ENCODE measurements at places on chromosomes 1 and 21.

- DNase-seq = no peak
Observed at GRCh38 chr1:44223187-44223610, 9.9 kb downstream of the DMAP1 start.

GRCh38 chr1:112698366-112699310, 8.3 kb downstream of the RHOC start:
- no peak for DNase-seq

GRCh38 chr1:163561580-163562295, 240.0 kb downstream of the NUF2 start:
- DNase-seq = peak; percentile 38

DNA sequence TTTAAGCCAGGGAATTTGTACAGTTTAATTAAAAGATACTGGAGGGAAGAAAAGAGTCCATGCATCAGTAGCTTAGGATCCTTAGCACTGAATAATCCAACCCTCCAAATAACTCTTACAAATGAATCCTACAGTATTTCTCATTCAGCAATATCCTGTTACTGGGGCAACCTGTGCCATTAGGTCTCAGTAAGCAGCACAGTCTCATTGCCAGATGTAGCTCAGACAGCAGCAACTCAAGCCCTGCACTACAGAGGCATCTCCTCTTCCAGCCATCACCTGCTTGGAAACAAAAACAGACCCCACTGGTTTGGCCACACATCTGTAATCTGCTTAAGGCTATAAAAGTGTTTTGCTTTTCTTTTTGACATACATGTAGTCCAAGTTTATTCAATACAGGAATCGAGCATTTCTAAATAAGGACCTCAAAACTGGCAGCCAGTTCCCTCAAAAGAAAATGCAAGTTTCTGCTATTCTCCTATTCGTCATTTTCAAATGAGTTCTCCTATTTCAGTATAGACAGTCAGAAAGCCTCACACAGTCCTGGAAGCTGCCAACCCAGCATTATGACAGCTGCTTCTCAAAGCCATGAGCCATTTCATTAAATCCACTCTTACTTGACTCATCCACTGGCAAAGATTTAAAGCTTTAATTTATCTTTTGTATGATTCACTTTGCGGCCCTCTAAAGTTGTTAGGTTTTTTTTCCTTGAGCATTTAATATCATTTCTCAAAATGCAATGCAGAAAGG, 129.0 kb downstream of the APP start:
- peak; percentile 58 for DNase-seq

DNA sequence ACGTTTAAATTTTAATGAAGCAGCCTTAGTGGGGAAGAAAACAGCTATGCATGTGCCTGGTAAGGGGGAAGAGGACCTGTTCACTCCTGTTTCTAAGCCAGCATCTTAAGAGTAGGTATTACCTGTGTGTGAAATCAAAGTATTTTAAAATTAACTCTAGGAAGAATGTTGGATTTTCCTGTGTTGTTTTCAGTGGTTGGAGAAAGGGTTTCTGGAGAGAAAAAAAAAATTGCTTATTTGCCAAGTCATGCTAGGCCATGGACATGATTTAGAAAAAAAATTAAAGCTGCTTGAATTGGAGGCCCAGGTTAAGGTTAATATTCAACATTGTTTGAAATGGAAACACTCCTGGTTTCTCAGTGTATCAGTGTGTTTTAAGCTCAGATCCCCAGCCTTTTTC, 42.9 kb upstream of the DNAJC6 start:
- no peak for DNase-seq

DNA sequence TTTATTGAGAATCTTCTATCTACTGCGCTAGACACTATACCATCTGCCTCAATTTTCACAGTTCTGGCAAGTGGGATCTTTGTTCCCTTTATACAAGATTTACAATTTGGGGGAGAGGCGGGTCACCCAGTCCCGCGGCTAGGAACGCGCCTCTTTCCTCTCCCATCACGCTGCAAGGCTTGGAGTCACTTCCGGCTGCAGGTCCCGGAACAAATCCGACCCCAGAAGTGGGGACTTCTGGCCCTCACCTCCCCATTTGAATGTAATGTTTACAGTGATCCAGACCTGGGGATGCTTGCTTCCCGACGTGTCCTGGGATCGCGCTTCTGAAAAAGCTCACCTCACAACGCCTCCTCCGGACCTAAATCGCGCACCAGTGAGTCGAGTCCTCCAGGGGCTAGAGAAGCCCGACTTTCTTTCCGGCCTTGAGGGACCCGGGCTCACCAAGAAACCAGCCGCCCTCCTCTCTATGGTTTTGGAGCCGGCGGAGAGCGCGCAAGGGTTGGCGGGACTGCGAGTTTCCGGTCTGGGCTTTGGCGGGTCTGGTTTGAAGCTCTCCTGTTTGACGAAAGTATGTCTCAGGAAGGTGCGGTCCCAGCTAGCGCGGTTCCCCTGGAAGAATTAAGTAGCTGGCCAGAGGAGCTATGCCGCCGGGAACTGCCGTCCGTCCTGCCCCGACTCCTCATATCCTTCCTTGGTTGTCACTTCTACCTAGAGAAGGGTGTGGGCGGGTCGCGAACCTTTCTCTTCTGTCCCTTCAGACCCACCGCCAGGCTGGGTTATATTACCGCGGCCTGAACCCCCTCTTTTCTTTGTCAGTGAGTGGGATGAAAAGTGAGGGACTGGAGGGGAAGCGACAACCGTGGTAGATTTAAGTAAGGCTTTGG, at the start of gene METTL18:
Gene METTL18, minus strand, starts transcription at position 378 of the 887 bp plus-strand sequence. CDS start 1,212 bp downstream, outside the sequence.
- peak; percentile 97 for DNase-seq

DNA sequence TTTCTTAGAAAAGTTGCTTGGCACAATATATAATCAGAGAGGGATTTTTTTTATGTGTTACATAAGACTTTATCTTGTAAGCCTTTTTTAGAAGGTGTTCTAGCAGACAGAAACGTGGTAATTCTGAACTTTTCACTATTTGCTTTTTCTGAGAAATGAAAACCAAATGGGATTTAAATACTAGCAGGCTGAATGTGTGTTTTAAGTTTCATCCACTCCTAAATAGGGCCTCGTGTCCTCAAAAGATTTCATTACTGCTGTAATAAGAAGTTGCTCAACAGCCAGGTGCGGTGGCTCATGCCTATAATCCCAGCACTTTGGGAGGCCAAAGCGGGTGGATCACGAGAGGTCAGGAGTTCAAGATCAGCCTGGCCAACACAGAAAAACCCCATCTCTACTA, 44.7 kb upstream of the FMO2 start:
- DNase-seq = no peak

GRCh38 chr1:9426291-9426711, 113.0 kb upstream of the SLC25A33 start:
- DNase-seq = no peak

DNA sequence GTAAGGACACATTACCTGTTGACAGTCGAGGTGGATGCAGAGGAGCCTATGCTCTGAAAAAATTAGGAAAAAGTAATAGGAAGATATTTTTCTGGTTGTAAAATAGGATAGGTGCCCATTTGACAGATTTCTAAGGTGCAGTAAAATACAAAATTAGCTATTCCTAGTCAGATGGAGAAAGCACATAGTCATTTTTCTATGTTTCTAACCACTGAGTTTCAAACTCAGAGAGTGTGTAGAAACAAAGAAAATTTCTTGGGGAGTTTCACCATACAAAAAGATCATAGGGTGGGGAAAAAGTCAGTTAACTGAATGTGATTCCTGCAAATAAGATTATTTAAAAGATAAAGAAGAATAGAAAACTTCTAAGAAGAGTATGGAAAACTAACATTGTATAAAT, 666.9 kb downstream of the KCNT2 start:
- no peak for DNase-seq

DNA sequence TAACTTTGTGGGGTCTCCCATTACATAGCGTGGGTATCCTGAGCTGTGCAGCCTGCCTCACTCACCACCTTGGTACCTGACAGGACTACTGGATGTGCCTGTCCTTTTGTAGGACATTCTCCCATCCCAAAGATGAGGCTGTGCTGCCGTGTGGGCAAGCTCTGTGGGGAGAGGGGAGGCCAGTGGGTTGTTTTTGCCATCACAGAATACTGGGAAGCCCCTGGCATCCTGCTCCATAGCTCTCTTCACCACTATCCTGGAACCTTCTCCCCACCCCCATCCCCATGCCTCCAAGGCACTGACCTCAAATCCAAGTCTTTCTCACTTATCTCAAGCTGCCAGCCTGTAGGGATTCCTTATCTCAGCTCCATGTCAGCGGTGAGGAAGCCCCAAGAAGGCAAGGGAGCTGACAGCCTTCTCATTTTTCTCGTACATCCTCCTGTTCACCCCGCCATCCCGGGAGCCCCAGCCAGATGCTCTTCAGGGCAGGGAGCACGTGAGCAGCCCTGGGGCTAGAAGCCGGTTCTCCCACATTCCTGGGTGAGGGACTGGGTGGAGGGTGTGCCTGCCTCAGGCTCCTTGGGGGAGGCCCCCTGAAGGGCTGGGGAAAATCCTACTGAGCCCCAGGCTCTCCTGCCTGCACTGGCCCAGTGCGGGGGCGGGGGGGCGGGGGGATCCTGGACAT, 2.4 kb upstream of the ELF3 start:
- no peak for DNase-seq

- no peak for DNase-seq
Observed at GRCh38 chr1:208182880-208183645, 61.1 kb downstream of the PLXNA2 start.

- peak; percentile 17 for DNase-seq
Observed at GRCh38 chr1:160354388-160354985, 11.3 kb downstream of the NCSTN start.

GRCh38 chr1:91900562-91900961, 14.6 kb upstream of the TGFBR3 start:
- DNase-seq = peak; percentile 89

DNA sequence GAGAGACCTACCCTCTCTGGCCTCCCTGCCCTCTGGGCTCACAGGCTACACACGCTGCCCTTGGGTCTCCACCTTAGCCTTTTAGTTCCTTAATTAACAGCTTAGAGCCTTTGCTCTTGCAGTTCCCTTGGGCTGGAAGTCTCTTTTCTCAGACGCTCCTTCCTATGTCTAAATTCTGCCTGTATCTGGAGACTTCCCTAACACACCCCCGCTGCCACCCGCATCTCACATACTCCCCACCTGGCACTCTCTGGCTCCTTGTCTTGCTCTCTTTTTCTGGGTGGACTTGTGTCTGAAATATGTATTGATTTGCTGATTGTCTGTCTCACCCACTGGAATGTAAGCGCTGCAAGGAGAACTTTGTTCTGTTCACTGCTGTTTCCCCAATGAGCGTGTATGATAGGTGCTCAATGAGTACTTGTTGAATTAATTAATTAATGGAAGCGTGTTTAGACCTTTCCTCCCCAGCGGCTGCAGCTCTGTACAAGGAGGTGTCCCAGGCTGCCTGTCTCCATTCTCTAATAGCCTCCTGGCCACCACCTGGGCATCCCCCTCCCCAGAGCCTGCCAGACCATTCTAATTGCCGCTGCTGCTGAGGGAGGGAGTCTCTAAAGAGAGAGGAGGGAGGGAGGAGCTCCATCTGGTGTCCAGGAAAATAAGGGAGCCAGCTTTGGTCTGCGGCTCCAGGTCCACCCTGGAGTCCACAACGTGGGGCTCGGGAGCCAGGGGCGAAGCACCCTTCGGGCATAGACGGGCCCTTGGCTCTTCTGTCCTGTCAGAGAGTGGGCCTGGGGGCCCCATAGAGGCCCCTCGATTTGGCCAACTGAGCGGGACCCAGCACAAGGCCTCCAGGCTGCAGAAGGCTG, 95.4 kb downstream of the RNF220 start:
- peak; percentile 23 for DNase-seq

DNA sequence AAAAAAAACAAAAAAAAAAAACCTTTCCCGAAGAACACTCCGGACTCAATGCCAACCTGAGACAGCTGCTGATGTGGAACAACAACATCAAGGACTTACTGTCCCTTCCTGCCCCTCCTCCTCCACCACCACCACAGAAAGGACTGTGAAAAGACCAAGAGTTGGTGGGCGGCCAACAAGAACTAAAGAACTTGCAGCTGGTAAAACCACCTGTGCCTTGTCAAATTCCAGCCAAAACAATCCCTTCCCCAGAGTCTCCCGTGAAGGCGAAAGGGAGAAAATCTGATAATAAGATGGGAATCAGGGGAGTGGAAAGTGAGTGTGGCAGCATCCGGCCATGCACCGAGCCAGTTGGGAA, 88.9 kb downstream of the PROX1 start:
- DNase-seq = no peak

- DNase-seq = no peak
Observed at GRCh38 chr1:25671929-25672328, 55.3 kb downstream of the MAN1C1 start.

- DNase-seq = no peak
Observed at GRCh38 chr1:113768916-113769600, 9.8 kb upstream of the PHTF1 start.

- no peak for DNase-seq
Observed at GRCh38 chr1:56297904-56298303, 281.5 kb downstream of the PLPP3 start.

GRCh38 chr1:53811414-53811851, 26.7 kb downstream of the NDC1 start:
- no peak for DNase-seq

DNA sequence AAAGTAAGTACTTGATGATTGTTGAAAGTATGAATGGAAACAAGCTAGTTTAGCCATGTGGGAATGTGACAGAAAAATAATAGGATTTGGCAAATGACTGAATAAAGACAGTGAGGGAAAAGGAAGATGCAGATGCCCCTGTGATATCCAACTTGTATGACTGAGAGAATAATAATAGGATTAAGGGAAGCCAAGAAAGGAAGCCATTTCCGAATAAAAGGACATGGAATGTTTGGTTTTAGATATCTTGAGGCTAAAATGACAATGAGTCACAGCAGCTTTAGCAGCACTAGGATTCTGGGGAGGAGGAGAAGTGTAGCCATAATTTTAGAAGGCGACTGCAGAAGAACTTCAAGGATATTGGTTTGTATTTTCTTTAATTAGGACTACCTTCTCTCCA, 109.2 kb downstream of the TTLL7 start:
- DNase-seq = peak; percentile 64

GRCh38 chr1:65177457-65177856, 29.5 kb downstream of the AK4 start:
- DNase-seq = peak; percentile 90

DNA sequence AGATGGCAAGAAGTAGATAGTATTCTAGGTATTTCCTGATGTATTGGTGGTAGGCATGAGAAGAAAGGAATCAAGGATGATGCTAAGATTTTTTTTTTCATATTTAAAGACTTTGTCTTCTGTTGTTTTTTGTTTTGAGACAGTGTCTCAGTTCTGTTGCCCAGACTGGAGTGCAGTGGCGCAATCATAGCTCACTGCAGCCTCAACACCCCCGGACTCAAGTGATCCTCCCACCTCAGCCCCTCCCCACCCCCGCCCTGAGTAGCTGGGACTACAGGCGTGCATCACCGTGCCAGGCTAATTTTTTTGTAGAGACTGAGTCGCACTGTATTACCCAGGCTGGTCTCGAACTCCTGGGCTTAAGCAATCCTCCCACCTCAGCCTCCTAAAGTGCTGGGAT, 2.8 kb upstream of the CAPZB start:
- no peak for DNase-seq

DNA sequence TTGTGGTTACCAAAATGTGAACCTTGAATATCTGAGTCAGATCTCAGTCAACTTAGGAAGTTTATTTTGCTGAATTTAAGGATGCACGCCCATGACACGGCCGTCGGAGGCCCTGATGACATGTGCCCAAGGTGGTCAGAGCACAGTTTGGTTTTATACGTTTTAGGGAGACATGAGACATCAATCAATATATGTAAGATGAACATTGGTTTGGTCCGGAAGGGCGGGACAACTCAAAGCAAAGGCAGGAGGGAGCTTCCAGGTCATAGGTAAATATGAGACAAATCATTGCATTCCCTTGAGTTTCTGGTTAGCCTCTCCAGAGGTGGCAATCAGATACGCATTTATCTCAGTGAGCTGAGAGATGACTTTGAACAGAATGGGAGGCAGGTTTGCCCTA, 1.0 kb upstream of the PRMT2 start:
- no peak for DNase-seq

GRCh38 chr1:162561616-162562469, at the start of gene UAP1:
Gene UAP1, plus strand, starts transcription at chr1:162561722. Its CDS starts 4,347 bp downstream, at chr1:162566069.
- no peak for DNase-seq

Data from fibroblast of lung (primary cell).